Stomach (tissue), 19 donors: ENCODE measurements at places on chromosomes 6 and 20. TPM values are rescaled to one million over a fixed set of nuclear protein-coding genes. Genes with fewer than 3 reads are reported as not detected.

- DNase-seq: no peak
Observed at GRCh38 chr6:154605178-154605881, 94.8 kb upstream of the CNKSR3 start.

DNA sequence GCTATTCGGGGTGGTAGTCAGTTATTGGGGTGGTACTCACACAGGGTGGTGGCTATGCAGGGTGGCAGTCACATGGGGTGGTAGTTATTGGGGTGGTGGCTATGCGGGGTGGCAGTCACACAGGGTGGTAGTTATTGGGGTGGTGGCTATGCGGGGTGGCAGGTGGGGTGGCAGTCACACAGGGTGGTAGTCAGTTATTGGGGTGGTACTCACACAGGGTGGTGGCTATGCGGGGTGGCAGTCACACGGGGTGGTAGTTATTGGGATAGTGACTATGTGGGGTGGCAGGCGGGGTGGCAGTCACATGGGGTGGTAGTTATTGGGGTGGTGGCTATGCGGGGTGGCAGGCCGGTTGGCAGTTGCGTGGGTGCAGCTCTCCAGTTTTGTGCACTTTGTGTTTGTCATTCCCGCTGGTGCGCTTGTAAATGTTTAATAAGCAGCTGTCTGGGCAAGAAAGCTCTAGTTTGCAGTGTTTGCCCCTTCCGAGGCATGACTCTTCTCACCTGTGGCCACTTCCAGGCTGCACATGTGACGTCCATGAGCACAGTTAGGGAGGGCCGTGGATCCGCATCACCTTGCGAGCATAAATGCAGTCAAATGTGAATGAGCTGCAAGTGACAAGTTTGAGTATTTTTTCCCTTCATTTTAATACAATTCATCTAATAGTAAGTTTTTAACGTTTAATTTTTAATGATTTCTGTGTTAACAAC lies 219.0 kb upstream of the CST7 start:
- DNase-seq: no peak

GRCh38 chr6:158680015-158680414 lies 30.2 kb downstream of the SYTL3 start:
- DNase-seq: no peak

- no peak for DNase-seq
Observed at GRCh38 chr6:99618649-99619408, 12.2 kb downstream of the PRDM13 start.

- no peak for DNase-seq
Observed at GRCh38 chr6:25428758-25429317, 149.7 kb downstream of the CARMIL1 start.

- no peak for DNase-seq
Observed at GRCh38 chr6:11208854-11209253, 23.6 kb downstream of the NEDD9 start.

- DNase-seq: no peak
Observed at GRCh38 chr20:41228858-41229257, 88.7 kb downstream of the ZHX3 start.

DNA sequence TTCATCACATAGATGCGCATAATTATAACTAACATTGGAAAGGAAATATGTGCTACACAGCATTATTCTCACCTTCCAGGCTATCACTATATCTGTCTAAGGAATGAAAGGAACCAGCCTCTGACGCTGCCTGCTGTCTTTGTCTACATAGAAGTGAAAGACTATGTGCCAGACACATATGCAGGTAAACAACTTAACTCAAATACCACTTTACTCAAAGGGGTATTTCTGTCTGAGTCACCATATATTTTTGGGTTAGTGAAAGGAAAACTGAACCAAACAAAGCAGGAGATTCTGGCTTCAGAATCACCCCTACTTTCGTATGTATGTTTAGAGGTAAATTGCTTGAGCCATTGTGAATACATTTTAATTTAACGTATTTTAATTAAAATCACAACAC lies 328.6 kb upstream of the PLCB4 start:
- DNase-seq: no peak

- no peak for DNase-seq
Observed at GRCh38 chr6:163620670-163621330, 206.3 kb downstream of the QKI start.

Gene SEMG1
- not detected for total RNA-seq
